Activated B cell treated with CpG ODN at 0.5 μM for 24 hours (primary cell): ENCODE measurements at places on chromosomes 12 and 14. TPM values are rescaled to one million over a fixed set of nuclear protein-coding genes. Genes with fewer than 3 reads are reported as not detected.

- H3K27me3 ChIP-seq = no peaks in the 10 kb centered on the region
- peak overlapping the region; percentile 88 for H3K27ac ChIP-seq
- peak overlapping the region; percentile 66 for H3K4me3 ChIP-seq
- no peaks in the 10 kb centered on the region for H3K36me3 ChIP-seq
- H3K4me1 ChIP-seq = peaks cover 96% of the 10 kb centered on the region
- DNase-seq = no peak
Observed at GRCh38 chr14:22489957-22490950, 98.8 kb downstream of the DAD1 start.

DNA sequence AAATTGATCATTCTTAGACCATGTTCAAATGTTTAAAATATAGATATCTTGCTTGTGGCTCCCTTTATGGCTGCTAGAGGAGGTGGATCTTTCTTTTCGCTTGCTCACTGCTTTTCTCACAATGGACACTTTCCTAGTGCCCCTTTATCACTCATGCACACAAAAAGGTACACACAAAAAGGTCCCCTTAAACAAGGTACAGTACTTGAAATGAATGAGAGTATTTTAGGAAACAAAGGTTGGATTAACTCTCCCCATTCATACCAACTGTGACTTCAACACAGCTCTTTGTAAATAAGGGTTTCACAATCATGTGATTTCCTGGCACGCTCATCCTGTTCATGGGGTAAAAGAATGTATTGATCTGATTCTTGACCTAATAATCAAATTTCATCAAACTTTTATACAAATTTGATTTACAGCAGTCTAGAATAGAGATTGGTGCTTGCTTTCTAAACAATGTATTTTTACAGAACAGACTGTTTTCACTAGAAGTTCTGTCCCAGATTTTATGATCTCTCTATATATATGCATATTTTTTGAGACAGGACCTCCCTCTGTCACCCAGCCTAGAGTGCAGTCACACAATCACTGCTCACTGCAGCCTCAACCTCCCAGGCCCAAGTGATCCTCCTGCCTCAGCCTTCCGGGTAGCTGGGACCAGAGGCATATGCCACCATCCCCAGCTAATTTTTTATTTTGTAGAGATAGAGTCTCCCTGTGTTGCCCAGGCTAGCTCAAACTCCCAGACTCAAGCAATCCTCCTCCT lies 34.4 kb upstream of the EPS8 start:
- DNase-seq = no peak
- H3K36me3 ChIP-seq = no peaks in the 10 kb centered on the region
- peaks cover 8% of the 10 kb centered on the region for H3K27me3 ChIP-seq
- H3K27ac ChIP-seq = no peak overlapping the region
- H3K4me3 ChIP-seq = no peak overlapping the region

DNA sequence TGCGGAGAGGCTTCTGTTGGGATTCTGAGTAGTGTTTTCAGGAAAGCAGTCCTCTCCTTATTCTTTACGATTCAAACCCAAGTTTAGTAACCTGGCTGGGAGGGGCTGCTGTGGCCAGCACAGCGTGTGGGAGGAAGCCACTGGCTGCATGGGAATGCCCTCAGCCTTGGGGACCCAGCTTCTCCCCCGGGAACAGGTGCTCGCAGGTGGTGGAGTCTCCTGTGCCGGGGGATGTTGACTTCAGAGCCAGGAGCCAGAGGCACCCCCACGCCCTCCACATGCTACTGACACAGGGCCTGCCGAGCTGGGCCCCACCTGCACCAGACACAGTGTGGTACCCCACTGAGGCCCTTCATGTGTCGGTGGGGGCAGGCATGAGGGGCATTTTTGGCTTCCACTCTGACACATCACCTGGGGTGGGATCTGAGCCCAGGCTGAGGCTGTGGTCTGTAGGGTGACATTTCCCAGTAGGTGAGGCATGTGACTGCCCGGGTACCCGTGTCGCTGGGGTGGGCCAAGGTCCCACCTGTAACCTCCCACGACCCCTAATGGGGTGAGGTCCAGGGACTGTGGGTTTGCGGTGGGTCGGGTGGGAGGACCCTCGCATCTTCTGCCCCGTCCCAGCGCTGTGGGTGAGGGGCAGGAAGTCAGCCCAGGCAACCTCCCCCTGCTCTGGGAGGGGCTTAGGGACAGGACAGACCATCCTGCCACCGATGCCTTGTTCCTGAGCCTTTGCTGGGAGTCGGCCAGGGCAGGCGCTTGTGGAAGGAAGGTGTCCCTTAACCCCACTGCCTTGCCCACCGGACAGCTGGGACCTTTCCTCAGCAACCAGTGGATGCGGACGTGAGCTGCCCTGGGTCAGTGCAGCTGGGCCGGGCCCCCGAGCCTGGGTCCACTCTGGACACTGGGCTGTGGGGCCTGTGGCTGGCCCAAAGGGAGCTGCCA lies 26.5 kb downstream of the MTA1 start:
- no peaks in the 10 kb centered on the region for H3K4me1 ChIP-seq
- no peaks in the 10 kb centered on the region for H3K27me3 ChIP-seq
- no peak overlapping the region for H3K27ac ChIP-seq

DNA sequence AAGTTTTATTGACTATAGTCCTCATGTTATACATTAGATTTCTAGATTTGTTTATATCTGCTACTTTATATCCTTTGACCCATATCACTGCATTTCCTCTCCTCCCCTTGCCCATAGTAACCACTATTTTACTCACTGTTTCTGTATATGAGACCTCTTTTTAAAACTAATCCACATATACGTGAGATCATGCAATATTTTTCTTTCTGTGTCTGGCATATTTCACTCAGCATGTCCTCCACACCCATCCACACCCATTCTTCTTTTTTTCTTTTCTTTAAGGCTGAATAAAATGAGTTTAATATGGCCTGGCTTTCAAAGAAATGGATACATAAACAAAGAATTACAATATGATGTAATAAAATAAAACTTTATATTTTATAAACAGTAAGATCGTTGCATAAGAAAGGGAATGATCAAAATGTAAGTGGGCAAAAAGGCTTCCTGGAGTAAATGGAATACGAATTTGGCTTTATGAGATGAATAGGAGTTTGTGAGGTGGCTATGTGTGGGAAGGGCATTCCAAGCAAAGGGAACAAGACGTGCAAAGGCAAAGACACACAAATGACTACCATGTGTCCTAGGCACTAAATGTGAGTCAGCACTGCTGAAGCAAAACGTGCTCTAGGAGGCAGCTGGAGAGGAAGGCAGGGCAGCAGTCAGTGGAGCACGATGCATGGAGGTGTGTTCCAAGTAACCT lies 53.2 kb upstream of the HIF1A start:
- no peaks in the 10 kb centered on the region for H3K36me3 ChIP-seq
- no peak overlapping the region for H3K27ac ChIP-seq
- no peaks in the 10 kb centered on the region for H3K27me3 ChIP-seq
- no peak overlapping the region for H3K4me3 ChIP-seq
- H3K4me1 ChIP-seq = peaks cover 37% of the 10 kb centered on the region
- DNase-seq = no peak

- no peak overlapping the region for H3K27ac ChIP-seq
- no peaks in the 10 kb centered on the region for H3K27me3 ChIP-seq
- H3K4me3 ChIP-seq = no peak overlapping the region
- DNase-seq = no peak
- H3K36me3 ChIP-seq = no peaks in the 10 kb centered on the region
Observed at GRCh38 chr12:129145381-129145780, 292.1 kb downstream of the GLT1D1 start.

- H3K4me3 ChIP-seq = no peak overlapping the region
- no peak overlapping the region for H3K27ac ChIP-seq
- no peaks in the 10 kb centered on the region for H3K36me3 ChIP-seq
- peaks cover 4% of the 10 kb centered on the region for H3K4me1 ChIP-seq
Observed at GRCh38 chr14:56494167-56494566, 85.4 kb upstream of the TMEM260 start.

DNA sequence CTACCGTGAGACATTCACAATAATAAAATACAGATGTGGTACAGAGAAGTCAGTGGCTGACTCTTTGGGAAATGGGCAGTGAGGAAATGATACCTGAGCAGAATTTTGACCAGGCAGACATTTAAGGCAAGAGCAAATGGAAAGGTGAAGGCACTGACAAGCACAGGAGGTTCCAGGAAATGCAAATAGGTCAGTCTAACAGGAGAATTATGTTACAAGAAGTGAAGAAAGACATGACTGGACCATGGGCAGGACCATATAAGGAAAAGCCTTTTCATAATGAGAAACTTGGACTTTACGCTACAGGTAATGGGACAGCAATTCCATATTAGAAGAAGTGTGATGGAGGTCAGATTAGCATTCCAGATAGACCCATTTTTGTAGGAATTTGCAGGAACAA lies 338.9 kb downstream of the PDZRN4 start:
- DNase-seq = no peak
- H3K27ac ChIP-seq = no peak overlapping the region
- H3K36me3 ChIP-seq = no peaks in the 10 kb centered on the region
- no peak overlapping the region for H3K4me3 ChIP-seq

- peaks cover 8% of the 10 kb centered on the region for H3K4me1 ChIP-seq
- H3K27me3 ChIP-seq = peaks cover 25% of the 10 kb centered on the region
- H3K36me3 ChIP-seq = no peaks in the 10 kb centered on the region
- no peak overlapping the region for H3K27ac ChIP-seq
- H3K4me3 ChIP-seq = no peak overlapping the region
Observed at GRCh38 chr12:108309674-108310312, 29.3 kb downstream of the CMKLR1 start.

- DNase-seq = no peak
- H3K36me3 ChIP-seq = peaks cover 2% of the 10 kb centered on the region
- no peaks in the 10 kb centered on the region for H3K27me3 ChIP-seq
- H3K27ac ChIP-seq = peak overlapping the region; percentile 81
- peaks cover 39% of the 10 kb centered on the region for H3K4me1 ChIP-seq
Observed at GRCh38 chr12:94676031-94676641, 25.8 kb upstream of the TMCC3 start.

DNA sequence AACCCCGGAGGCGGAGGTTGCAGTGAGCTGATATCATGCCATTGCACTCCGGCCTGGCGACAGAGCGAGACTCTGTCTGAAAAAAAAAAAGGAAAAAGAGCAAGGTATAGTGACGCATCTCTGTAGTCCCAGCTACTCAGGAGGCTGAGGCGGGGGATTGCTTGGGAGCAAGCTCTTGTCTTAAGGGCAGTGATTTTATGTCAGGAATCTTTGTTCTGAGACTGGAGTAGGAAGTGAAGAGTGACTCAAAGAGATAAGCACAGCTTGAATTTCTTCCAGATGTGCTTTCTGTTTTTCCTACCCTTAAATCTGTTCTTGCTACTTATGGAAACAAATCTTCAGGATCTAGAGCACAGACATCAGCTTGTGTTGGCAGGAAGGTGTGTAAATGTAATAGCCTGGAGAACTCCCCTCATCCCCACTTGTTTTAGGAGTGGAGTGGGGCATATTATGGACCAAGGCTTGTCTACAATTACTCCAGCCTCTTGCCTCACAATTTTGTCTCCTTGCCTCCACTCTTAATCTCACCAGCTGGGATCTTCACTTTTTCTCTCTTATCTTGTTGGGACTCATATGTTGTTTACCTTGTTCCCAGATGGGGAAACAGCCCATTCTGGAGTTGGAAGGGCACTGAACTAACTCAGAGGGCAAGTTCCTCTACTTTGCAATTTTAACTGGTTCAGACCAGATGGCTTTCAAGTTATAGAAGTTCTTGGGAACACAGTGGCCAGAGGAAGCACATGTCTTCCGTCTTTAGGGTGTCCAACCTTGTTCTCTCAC lies 7.5 kb downstream of the TMED2 start:
- peaks cover 84% of the 10 kb centered on the region for H3K36me3 ChIP-seq
- H3K27me3 ChIP-seq = no peaks in the 10 kb centered on the region
- H3K4me3 ChIP-seq = no peak overlapping the region
- no peak for DNase-seq

- H3K27me3 ChIP-seq = no peaks in the 10 kb centered on the region
- no peaks in the 10 kb centered on the region for H3K4me1 ChIP-seq
- H3K27ac ChIP-seq = no peak overlapping the region
- H3K4me3 ChIP-seq = no peak overlapping the region
- DNase-seq = no peak
Observed at GRCh38 chr12:70427611-70428010, 61.5 kb downstream of the KCNMB4 start.

GRCh38 chr12:55673638-55674037 lies 34.1 kb downstream of the ITGA7 start:
- peak overlapping the region; percentile 21 for H3K4me3 ChIP-seq
- peaks cover 28% of the 10 kb centered on the region for H3K4me1 ChIP-seq
- peak overlapping the region; percentile 90 for H3K27ac ChIP-seq
- DNase-seq = no peak
- no peaks in the 10 kb centered on the region for H3K36me3 ChIP-seq

DNA sequence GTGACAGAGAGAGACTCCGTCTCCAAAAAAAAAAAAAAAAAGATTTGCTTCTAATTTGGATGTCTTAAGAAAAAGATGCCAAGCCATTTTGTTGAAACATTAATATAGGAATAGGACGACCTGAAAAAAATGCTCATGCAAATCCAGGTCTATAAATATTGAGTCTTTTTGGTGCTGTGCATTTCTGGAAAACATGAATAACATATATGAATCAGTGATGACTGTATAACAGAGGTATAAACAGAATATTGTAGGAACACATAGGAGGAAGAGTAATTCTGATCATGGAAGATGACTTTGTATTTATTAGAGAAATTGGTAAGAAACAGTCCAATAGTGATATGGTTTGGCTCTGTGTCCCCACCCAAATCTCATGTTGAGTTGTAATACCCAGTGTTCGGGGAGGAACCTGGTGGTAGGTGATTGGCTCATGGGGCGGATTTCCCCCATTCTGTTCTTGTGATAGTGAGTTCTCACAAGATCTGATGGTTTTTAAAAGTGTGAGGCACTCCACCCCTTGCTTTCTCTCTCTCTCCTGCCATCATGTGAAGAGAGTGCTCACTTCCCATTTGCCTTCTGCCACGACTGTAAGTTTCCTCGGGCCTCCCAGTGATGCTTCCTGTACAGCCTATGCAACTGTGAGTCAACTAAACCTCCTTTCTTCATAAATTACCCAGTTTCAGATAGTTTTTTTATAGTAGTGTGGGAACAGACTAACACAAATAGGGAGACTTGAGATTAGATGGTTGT lies 3.0 kb upstream of the SRSF5 start:
- no peak overlapping the region for H3K4me3 ChIP-seq
- no peak for DNase-seq
- H3K36me3 ChIP-seq = peaks cover 24% of the 10 kb centered on the region

- H3K27ac ChIP-seq = no peak overlapping the region
- H3K4me3 ChIP-seq = no peak overlapping the region
- no peaks in the 10 kb centered on the region for H3K36me3 ChIP-seq
- H3K27me3 ChIP-seq = peaks cover 25% of the 10 kb centered on the region
- DNase-seq = no peak
- no peaks in the 10 kb centered on the region for H3K4me1 ChIP-seq
Observed at GRCh38 chr14:69535230-69535848, 39.3 kb downstream of the CCDC177 start.

GRCh38 chr14:33848706-33849454 lies 102.0 kb downstream of the EGLN3 start:
- no peaks in the 10 kb centered on the region for H3K36me3 ChIP-seq
- no peak overlapping the region for H3K4me3 ChIP-seq
- DNase-seq = no peak
- no peak overlapping the region for H3K27ac ChIP-seq

MYF6 gene
- not detected in 2 replicates for total RNA-seq

MLF2 gene
- 102 and 105 TPM in 2 replicates for total RNA-seq

GALNT9 gene
- total RNA-seq = not detected in 2 replicates

ANKS1B gene
- total RNA-seq = not detected in 2 replicates

RDH16 gene
- 0.47 and 0.76 TPM in 2 replicates for total RNA-seq

ACRBP gene
- 5.4 and 7.7 TPM in 2 replicates for total RNA-seq

GPR84 gene
- not detected in 2 replicates for total RNA-seq

SIRT4 gene
- 1.6 and 1.7 TPM in 2 replicates for total RNA-seq
